ENCODE measurements at places on chromosomes 7 and 10.

GRCh38 chr10:129832573-129833467, 131.3 kb downstream of the EBF3 start:
- H3K36me3 ChIP-seq: no peaks in the 10 kb centered on the region
- no peaks in the 10 kb centered on the region for H3K4me1 ChIP-seq
- H3K27ac ChIP-seq: no peak overlapping the region

DNA sequence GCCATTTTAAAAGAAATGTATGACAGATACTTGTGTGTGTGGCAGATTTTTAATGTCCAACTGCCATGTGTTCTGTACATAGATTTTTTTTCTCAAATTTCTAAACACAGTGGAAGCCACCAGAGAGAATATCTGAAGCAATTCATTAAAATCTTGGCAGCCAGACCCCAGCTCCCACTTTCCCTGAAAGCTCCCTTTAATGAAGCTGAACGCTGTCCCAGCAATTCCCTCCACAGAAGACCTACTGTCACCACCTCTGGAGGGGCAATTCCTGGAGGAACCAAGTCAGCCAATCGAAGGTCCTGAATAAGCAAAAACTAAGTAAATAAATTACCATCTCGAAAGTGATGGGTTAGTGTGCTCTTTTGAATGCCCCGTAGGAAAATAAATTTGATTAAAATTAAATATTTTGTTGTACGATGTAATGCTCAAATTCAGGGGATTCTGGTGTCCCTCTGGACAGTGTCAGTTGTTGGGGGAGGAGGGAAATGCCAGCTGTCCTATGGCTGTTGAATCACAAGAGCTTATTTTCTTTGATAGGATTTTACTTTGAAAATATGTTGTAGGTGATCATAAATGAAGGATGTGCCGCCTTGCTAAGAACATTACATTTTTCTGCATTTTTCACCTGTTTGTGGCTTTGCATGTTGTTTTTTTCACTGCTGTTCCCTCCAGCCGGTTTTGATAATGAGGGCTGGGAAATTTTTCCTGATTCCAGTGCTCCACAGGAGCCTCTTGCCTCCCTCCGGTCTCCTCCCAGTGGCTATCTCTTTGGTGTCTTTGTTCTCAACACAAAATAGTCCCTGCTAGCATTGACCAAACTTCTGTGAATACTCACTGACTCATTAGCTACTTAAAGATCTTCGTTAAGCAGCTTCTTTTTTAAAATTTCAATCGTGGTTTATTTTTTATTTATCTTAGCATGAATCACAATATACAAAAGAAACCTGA, 9.2 kb upstream of the GSAP start:
- peaks cover 19% of the 10 kb centered on the region for H3K4me1 ChIP-seq
- no peaks in the 10 kb centered on the region for H3K36me3 ChIP-seq
- no peak for DNase-seq
- no peak overlapping the region for H3K27ac ChIP-seq
- H3K27me3 ChIP-seq: no peaks in the 10 kb centered on the region

GRCh38 chr7:86479144-86479543, 164.6 kb upstream of the GRM3 start:
- no peaks in the 10 kb centered on the region for H3K27me3 ChIP-seq
- H3K27ac ChIP-seq: no peak overlapping the region
- DNase-seq: no peak
- no peaks in the 10 kb centered on the region for H3K4me1 ChIP-seq

DNA sequence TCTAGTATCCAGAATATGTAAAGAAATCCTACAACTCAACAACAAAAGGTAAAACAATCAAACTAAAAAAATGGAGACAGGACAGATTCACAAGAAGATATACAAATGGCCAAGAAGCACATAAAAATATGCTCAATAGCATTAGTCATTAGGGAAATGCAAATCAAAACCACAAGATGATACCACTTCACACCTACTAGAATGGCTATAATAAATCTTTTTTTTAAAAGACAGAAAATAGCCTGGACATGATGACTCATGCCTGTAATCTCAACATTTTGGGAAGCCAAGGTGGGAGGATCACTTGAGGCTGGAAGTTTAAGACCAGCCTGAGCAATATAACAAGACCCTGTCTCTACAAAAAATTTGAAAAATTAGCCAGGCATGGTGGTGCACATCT, 27.9 kb upstream of the CHCHD3 start:
- H3K27ac ChIP-seq: no peak overlapping the region
- no peaks in the 10 kb centered on the region for H3K4me1 ChIP-seq
- DNase-seq: no peak
- H3K27me3 ChIP-seq: peaks cover 47% of the 10 kb centered on the region

DNA sequence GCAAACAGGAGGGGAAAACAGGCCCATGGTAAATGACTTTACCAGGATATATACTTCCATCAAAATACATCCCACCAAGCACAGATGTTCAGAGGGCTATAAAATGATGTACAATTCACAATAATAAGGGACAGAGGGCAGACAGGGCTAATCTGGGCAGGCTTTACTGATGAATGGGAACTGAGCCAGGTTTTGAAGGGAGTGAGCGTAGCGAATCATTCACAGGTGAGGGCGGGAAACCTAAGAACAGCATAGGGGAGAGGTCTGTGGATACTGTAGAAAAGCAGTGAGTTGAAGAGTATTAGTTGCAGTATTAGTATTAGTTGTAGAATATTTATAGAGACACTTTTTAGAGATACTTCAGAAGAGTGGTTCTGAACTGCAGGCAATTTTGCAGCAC, 180.8 kb downstream of the JAZF1 start:
- peaks cover 3% of the 10 kb centered on the region for H3K36me3 ChIP-seq
- H3K4me3 ChIP-seq: no peak overlapping the region
- H3K27me3 ChIP-seq: no peaks in the 10 kb centered on the region
- no peak for DNase-seq

DNA sequence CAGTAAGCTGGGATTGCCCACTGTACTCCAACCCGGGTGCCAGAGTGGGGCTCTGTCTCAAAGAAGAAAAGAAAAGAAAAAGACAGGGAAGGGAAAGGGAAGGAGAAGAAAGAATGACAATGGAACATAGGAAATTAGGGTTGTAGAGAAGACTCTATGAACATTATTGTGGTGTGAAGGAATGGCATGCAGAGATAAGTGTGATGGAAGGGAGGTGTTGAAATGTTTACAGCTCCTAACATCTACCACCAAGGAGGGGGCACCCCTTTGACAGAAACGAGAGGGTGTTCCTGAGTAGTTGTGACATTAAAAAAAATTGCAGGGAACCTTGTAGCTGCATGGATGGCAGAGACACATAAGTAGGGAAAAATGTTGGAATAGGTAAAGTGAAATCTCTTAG, 27.5 kb downstream of the AUTS2 start:
- no peak overlapping the region for H3K27ac ChIP-seq
- H3K36me3 ChIP-seq: peaks cover 3% of the 10 kb centered on the region
- peaks cover 26% of the 10 kb centered on the region for H3K27me3 ChIP-seq

DNA sequence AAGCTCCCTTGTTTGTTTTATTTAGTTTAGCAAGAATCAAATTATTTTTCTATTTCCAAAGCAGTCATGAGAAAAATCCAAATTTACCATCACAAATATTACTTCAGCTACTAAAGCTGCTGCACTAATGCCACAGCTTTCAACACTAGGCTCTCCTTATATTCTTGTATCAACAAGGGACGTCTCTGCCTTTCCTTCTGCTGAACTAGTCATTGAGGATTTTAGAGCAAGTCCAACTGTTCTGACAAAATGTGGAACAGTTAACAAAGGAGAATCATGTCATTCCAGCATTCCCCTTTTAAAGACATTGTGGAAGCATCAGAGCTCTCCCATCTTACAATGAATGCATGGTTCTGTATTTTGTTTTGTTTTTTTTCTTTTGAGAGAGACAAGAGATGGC, 28.6 kb downstream of the FAM13C start:
- H3K36me3 ChIP-seq: no peaks in the 10 kb centered on the region
- H3K4me3 ChIP-seq: no peak overlapping the region
- H3K27me3 ChIP-seq: no peaks in the 10 kb centered on the region
- no peak overlapping the region for H3K27ac ChIP-seq

DNA sequence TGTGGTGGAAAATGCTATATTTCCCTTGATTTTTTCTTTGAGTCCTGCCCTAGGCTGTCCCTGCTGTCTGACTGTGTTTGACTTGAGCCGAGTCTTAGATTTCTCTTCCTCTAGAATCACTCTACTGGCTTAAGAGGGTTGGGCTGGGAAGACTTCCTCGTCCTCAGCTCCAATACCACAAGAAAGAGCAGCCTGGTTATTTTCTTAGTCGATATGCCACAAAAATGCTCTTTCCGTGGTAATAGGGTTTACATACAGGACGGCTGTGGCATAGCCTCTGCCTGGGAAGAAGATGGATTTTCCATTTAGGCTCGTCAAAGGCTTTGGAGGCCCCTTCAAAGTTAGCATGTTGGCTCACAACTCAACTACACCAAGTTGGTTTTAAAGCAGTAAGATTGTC, 212.0 kb upstream of the IGFBP3 start:
- H3K4me3 ChIP-seq: no peak overlapping the region
- no peaks in the 10 kb centered on the region for H3K36me3 ChIP-seq
- no peaks in the 10 kb centered on the region for H3K27me3 ChIP-seq
- H3K27ac ChIP-seq: no peak overlapping the region
- H3K4me1 ChIP-seq: no peaks in the 10 kb centered on the region

DNA sequence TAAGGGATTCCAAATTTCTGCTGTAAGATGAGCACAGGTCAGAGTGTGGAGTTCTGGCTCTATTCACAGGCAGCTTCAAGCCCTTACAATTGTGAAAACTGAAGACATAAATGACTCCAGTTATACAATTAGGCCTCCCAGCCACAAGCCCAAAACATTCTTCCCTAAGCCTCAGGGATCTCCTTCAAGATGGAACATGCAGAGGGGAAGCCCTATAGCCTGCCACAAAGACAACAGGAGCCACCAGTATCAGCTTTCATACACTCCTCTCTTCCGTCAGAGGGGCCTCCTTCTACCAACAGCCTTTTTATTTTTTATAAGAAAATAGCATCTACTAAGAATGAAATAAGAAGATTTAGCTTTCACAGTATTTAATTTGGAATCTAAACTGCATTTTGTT, 46.5 kb downstream of the DLD start:
- H3K27ac ChIP-seq: no peak overlapping the region
- peaks cover 5% of the 10 kb centered on the region for H3K36me3 ChIP-seq
- no peaks in the 10 kb centered on the region for H3K4me1 ChIP-seq
- no peak overlapping the region for H3K4me3 ChIP-seq

GRCh38 chr7:98186452-98187137, 24.6 kb upstream of the BHLHA15 start:
- peaks cover 19% of the 10 kb centered on the region for H3K36me3 ChIP-seq
- no peak for DNase-seq
- H3K27ac ChIP-seq: no peak overlapping the region
- H3K4me3 ChIP-seq: no peak overlapping the region
- peaks cover 4% of the 10 kb centered on the region for H3K4me1 ChIP-seq
- H3K27me3 ChIP-seq: no peaks in the 10 kb centered on the region

- peaks cover 26% of the 10 kb centered on the region for H3K4me1 ChIP-seq
- peaks cover 22% of the 10 kb centered on the region for H3K36me3 ChIP-seq
- no peaks in the 10 kb centered on the region for H3K27me3 ChIP-seq
These were observed 37.4 kb downstream of the RGS10 start for GRCh38 chr10:119505131-119505551.

DNA sequence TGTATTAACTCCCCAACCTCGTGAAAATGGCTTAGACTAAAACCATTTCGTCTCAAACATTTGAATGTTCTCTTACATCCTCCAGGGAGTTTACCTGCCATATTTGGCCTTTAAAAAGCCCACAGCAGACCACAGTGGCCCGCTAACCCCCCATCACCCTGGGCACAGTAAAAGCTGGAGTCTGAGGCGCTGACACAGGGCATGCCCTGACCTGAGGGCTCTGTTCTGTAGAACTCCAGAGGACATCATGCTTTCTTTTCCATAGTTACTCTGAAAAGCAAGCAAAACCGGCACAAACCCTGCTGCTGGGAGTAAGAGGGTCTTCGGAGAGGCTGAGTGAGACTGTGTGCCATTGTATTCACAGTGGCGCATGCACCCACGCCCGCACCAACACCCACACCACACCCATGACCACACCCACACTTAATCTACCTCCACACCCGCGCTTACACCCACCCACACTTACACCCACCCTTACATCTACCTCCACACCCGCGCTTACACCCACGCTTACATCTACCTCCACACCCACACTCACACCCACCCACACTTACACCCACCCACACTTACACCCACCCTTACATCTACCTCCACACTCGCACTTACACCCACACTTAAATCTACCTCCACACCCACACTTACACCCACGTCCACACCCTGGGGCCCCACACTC, 32.1 kb downstream of the LRRC27 start:
- no peak overlapping the region for H3K4me3 ChIP-seq
- H3K4me1 ChIP-seq: peaks cover 2% of the 10 kb centered on the region
- H3K27ac ChIP-seq: peak overlapping the region; percentile 83
- DNase-seq: no peak
- H3K36me3 ChIP-seq: peaks cover 3% of the 10 kb centered on the region

DNA sequence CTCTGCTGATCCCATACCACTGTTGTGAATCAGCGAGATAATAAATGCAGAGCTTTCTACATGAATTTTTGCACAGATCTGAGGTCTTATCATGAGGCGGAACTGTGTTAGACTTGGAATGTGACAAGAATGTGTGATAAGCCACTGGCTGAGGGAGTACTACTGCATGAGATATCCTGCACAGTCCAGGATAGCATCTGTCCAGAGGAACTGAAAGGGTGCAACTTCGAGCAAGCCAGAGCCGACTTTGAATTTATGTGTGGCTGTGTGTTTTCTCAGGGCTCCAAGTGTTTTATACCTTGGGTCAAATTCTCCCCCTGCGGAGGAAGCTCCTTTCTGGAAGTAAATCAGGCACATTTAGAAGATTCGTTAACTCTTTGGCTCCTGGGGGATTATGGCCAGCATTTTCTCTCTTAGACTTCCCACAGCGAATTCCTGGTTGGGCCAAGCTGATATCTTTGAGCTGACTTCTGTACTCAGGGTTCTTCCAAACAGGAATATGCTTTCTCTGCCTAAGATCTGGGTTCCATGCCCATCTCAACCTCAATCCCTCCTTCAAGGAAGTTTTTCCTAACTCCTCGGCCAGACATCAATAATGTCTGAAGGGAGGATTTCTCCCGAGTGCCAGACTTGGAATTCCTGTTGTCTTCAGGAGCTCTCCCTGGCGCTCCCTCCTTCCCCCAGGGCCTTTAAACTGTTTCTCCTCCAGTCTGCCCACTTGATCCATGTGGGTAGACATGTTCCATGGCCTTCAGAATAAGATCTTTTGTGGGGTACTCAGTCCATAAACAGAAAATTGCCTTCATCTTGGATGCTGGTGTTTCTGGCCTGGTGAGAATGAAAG, 2.5 kb upstream of the MEST start:
- H3K4me1 ChIP-seq: peaks cover 25% of the 10 kb centered on the region
- H3K4me3 ChIP-seq: no peak overlapping the region
- DNase-seq: no peak

DNA sequence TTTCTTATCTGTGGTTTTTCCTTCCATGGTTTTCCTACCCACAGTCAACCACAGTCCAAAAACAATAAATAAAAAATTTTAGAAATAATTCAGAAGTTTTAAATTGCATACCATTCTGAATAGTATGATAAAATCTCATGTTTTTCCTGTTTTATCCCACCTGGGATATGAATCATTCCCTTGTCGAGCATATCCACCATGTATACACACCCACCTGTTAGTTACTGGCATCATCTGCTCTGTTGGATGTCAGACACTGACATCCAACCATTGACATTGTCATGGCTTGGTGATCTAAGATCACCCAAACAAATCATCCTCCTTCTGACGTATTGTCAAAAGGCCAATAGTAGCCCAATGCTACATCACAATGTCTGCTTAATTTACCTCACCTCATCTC, 749.8 kb downstream of the TNS3 start:
- no peak for DNase-seq
- no peak overlapping the region for H3K27ac ChIP-seq

- H3K4me3 ChIP-seq: no peak overlapping the region
- no peaks in the 10 kb centered on the region for H3K36me3 ChIP-seq
- DNase-seq: no peak
- H3K27me3 ChIP-seq: peaks cover 5% of the 10 kb centered on the region
- no peaks in the 10 kb centered on the region for H3K4me1 ChIP-seq
- H3K27ac ChIP-seq: no peak overlapping the region
These were observed 32.2 kb downstream of the CALML5 start for GRCh38 chr10:5467207-5467535.

Data from effector memory CD8-positive, alpha-beta T cell (primary cell).